ENCODE measurements at places on chromosomes 4 and X. TPM values are rescaled to one million over a fixed set of nuclear protein-coding genes. Genes with fewer than 3 reads are reported as not detected.
A peak's percentile ranks its signal among the peaks of the same experiment; 100 is the strongest.

The IL2RG gene
- not detected for total RNA-seq

The TMEM31 gene
- not detected for total RNA-seq

- no peak for DNase-seq
Measured at GRCh38 chrX:134480061-134480460, 20.1 kb downstream of the HPRT1 start.

The CLIC2 gene
- not detected for total RNA-seq

- DNase-seq: peak; percentile 95
Measured at GRCh38 chr4:26083987-26084386, 170.0 kb downstream of the SMIM20 start.

DNA sequence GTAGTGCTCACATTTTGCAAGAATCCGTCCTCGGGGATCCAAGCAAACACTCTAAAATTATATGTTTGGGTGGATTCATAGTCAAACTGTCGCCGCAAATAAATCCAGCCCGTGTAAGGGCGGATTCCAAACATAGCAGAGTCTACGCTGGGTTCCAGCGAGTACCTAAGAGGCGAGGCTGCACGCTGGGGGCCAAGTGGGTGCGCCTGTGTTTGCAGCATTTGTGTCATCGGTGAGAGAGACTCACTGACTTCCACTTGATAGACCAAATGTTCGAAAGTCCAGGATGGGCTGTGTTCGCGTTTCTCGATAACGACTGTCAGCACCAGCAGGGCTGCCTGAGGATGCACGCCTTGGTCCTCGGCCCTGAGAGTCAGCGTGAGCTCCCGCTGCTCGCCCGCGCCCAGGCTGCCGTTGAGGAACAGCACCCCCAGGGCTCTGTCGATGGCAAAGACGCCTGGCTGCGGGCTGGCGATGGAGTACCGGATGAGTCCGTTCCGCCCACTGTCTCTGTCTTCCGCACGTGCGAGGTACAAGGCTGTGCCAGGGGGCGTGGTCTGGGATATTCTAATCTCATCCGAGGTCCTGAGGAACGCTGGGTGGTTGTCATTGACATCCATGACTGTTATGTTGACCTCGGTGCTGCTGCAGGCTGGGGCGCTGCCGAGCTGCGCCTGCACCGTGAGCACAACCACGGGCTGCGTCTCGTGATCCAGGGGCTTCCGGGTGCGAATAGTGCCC lies 158.7 kb downstream of the DCHS2 start:
- DNase-seq: no peak

The RPS6KA6 gene
- total RNA-seq: 1.5 TPM

The IQSEC2 gene
- 3.9 TPM for total RNA-seq

GRCh38 chr4:144597171-144597570 lies 48.8 kb upstream of the HHIP start:
- DNase-seq: no peak

DNA sequence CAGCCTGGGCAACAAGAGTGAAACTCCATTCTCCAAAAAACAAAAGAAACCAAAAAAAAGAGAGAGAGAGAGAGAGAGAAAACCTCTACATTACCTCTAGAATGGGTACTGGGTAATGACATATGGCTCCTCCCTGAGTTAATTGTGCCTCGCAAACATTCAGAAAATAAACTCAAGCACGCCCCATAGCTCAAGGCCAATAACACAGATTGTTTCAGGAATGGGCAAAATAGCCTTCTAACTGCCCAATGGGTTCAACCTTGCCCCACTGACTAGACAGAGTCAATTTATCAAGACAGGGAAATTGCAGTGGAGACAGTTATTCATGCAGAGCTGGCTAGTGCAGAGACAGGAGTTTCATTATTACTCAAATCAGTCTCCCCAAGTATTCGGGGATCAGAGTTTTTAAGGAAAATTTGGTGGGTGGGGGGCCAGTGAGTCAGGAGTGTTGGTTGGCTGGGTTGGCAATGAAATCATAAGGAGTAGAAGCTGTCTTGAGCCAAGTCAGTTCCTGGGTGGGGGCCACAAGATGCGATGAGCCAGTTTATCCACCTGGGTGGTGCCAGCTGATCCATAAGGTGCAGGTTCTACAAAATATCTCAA lies 25.1 kb downstream of the NIPAL1 start:
- DNase-seq: no peak

The FGF2 gene
- total RNA-seq: 17.4 TPM

- no peak for DNase-seq
Measured at GRCh38 chr4:121025540-121025939, 46.8 kb downstream of the NDNF start.

The UGT2B28 gene
- total RNA-seq: not detected

The AR gene
- total RNA-seq: not detected

The MUC7 gene
- not detected for total RNA-seq

- no peak for DNase-seq
Measured at GRCh38 chrX:118569676-118570075, 74.1 kb downstream of the DOCK11 start.

GRCh38 chr4:56760183-56760582 lies 61.3 kb downstream of the SPINK2 start:
- no peak for DNase-seq

The ADH1A gene
- not detected for total RNA-seq

The CYSLTR1 gene
- total RNA-seq: not detected

All from epithelial cell of proximal tubule (primary cell).